COLO829 (cell line): ENCODE measurements at places on chromosomes 5 and 9.

DNA sequence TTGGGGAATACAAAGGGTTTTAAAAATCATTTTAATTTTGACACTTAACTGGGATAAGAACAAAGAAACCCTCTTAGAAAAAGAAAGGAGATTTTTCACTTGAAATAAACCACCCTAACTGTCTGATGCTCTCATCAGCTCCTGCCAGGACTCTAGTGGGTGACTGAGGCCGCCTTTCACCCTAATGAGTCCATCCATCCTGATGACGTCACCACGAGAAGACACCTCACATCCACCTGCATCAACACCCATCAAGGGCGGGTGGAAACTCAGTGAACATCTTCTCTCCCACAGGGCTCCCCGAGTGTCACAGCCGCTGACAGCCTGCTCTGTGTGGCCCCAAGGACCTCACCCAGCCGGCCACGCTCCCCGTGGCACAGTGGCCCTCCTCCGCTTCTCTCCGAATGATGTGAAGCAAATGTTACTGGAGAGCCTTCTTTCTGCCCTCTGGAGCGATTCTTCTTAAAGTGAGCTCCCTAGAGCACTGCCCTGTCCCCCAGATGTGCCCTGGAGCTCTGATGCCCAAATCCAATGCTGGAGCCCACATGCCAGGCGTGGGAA is 584.3 kb upstream of the ADAMTS16 start:
- DNase-seq, result no peak

DNA sequence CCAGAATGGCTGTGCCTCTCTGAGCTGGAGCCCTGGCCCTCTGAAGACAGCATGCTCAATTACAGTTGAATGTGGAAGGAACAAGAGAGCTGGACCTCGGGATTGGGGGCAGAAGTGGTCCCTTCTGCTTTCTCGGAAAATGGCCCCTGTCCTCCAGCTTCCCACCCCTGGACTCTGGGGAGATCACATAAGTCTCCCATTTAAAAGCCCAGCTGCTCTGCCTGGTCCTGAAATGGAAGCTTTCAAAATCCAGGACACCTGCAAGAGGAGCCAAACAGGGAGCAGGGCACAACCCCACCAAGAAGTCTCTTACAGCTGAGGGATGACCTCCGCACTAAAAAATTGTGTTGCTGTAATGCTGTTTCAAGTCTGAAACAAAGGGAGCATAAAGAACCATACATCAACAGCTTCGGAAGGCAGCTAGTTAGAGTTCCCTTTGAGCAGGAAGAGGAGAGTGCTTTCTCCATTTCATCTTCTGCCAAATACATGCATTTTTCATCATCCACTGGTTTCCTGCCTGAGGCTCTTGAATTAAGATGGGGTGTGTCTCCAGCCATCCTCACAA is 48.2 kb downstream of the TGFBI start:
- no peak for DNase-seq

DNA sequence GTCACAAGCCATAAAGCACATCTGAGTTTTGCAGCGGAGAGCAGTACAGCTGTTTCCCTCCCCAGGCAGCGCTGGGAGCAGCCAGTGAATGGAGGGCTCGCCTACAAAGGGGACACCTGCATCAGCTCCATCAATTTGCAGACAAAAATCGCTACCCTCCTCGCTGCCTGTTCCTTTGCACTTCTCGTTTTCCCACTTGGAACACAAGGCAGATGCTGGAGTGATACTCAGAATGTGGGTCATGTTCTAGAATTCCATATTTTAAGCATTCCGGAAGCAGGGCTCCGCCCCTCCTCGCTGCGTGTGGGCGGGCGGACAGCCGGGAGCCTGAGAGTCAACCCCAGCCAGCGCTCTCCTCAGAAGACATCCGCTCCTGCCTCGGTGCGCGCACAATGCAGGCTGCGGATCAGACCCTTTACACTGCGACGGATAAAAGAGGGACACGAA is 92.1 kb downstream of the LMNB1 start:
- DNase-seq, result no peak

DNA sequence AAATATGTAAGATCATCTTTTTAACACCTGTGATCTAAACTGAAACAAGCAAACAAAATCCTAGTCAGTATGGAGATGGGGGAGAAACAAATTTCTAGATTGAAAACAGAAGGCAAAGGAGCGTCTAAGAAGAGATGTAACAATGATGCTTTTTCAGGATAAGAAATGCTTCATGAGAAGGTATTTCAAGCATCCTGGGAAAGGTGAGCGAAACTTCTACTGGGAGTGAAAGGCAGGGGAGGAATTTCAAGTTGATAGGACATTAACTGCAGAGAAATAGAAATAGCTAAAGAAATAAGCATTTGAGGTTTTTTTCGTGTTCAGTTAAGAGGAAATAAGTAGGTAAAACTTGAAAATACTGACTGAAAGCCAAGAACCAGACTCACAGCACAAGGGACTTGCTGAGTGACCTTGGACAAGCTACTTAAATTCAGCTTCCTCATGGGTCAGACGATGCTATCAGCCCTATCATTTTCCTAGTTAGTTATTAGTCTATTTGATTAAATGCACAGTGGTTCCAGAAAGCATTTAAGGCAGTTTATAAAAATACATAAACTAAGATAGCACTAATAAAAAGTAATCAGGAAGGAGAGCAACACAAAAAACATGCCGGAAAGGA is 406.3 kb downstream of the PDE4D start:
- DNase-seq, result no peak

- no peak for DNase-seq
Measured at GRCh38 chr5:160435532-160435931, 13.9 kb downstream of the PTTG1 start.

DNA sequence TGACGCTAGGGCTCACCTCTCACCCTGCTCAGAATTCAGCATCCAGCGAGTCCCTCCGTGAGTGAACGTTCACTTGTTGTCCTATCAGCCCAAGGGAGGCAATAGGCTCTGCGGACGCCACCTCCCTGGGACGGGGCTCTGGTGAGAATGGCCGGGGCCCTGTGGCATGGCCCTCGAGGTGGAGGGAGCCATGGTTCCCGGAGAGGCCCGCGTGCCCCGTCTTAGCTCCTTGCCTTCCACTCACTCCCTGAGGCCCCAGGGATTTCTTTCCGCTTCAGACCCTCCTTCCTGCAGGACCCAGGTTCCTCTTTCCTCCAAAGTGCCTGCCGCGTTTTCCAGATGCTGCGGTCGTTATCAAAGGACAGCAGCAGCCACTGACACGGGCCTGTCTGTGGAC is 21.5 kb downstream of the EXOC3 start:
- no peak for DNase-seq
